ENCODE measurements at places on chromosomes 11 and 22.

- DNase-seq = no peak
Measured at GRCh38 chr11:63552921-63553320, 10.3 kb downstream of the PLAAT2 start.

- no peak for DNase-seq
Measured at GRCh38 chr22:40746428-40747220, 67.3 kb downstream of the MCHR1 start.

DNA sequence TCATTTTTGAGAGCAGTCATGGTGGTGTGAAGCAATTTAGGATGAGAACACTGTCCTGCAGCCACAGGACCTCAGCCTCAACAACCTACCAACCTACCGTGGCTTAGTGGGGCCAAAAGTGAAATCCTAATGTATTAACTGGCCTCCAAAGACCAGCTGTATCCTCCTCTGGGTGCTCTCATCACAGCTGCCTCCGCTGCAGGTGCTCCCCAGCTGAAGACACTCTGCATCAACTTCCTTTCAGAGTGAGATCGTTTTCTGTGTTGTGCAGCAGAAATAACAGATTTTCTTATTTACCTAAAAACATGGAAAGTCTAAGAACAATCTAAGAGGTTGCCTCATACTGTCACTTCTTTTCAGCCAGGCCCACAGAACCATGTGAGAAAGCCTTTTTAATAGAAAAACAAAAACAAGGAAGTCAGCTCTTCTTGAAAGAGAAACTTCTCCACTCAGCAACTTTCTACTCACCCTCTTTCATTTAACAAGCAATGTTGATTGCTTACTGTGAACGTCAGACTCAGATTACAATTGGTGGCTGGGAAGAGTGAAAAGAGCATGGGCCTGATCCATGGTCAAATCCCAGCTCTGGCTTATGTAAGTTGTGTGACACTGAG lies 136.1 kb downstream of the TENM4 start:
- no peak for DNase-seq

DNA sequence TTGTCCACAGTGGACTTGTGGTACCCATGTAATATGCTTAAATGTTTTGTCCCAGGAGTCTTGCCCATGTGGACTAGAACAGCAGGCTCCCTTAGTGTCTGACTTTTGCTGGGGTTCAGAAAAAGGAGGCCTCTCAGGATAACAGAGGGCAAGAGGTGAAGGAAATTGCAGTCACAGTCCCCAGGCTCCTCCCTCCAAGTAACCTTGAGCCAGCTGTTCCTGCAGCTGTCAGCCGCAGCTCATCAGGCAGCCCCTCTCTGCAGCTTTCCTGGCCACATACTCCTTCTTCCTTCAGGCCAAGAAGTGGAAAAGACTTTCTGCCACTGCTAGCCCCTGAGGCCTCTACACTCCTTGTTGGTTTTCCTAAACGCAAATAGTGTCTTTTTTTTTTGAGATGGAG lies 6.3 kb upstream of the MYO18B start:
- no peak for DNase-seq

DNA sequence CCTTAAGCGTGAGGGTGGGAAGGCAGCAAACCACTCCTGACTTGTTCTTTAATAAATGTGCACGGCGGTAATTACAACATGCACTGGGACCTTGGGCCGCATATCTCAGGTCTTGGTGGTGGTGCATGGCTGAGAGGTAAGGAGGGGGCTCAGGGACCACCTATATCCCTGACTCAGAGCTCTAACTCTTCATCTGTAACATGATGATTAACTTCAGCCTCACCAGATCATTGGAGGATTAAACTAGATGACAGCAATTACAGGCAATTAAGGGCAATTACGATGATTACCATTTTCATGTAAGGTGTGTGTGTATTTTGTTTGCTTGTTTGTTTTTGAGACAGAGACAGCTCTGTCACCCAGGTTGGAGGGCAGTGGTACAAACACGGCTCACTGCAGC lies 45.0 kb downstream of the FBLN1 start:
- DNase-seq = no peak

- DNase-seq = no peak
Measured at GRCh38 chr22:29216011-29216872, 10.5 kb downstream of the EMID1 start.

All from mesendoderm (in vitro differentiated cells).